ENCODE measurements at places on chromosomes 2 and 18.

DNA sequence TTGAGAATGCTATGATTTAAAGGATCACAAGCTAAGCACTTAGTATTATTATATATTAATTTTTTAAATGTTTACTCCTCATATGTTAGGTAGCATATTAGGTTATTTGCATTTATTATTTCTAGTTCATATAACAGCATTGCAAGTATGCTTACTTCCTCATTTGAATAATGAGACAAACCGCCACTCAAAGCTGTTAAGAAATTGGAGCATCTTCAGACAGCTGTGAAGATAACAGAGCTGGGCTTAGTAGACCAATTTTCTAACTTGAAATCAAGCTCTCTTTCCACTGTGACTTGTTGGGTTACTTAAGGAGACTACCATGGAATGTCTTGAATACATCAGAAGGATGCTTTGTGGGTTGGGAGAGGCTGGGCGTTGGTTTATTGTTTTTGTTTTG is 139.3 kb downstream of the ASXL3 start:
- no peak for DNase-seq

GRCh38 chr2:99615247-99615771 is 125.5 kb upstream of the REV1 start:
- no peak for DNase-seq

DNA sequence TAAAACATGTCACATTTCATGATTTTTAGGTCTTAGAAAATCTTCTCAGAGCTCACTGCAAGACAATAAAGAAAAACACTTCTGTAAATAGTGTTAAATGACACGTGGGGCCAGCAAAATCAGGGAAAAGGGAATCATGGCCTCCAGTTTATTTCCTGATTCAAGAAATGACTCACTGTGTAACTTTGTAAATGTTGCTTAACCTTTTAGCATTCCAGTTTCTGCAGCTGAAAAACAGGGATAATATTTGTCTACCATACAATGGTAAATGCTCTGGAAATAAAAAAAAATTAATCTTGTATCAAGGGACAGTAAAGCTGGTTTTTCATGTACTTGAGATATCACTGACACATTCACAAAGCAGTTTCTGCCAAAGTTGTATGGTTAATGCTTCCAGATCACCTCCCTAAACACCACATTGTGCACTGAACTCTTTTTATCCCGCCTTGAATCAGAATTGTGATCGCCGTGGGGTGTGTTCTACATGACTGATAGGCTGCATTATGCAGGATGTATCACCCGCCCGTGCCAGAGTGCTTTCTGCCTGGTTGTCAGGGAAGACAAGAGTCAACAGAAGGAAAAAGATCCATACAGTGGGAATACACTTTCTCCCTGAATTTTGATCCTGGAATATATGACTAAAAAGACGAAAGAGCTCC is 238.8 kb downstream of the IKZF2 start:
- DNase-seq, result no peak

DNA sequence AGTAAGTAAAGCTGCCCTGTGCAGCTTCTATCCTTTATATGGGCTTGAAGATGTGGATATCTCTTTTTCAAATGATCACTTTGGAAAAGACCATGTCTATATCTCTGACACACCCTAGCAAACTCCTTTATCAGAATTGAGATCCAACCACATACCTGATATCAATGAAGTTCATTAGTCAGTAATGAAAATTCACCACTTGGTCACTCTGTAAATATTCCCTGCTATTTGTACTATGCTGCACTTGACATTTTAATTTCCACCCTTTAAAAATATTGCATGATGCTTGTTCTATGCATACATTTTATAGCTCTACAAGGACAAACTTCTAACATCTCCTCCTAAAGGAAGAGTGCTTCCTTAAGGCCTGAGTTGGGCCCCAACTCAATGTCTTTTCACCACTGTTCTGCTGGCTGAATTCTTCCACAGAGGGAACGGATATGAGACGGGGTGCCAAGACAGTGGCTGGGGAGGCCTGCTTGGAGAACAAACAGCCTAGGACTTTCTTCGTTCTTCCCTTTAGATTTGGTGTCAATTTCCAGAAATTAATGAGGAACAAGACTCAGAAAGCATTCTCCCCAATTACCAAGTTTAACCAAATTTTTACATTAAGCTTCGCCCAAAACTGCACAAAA is at the start of gene GKN2:
Gene GKN2, minus strand, starts transcription at position 7 of the 635 bp plus-strand sequence. CDS start 32 bp downstream, outside the sequence.
- no peak for DNase-seq

DNA sequence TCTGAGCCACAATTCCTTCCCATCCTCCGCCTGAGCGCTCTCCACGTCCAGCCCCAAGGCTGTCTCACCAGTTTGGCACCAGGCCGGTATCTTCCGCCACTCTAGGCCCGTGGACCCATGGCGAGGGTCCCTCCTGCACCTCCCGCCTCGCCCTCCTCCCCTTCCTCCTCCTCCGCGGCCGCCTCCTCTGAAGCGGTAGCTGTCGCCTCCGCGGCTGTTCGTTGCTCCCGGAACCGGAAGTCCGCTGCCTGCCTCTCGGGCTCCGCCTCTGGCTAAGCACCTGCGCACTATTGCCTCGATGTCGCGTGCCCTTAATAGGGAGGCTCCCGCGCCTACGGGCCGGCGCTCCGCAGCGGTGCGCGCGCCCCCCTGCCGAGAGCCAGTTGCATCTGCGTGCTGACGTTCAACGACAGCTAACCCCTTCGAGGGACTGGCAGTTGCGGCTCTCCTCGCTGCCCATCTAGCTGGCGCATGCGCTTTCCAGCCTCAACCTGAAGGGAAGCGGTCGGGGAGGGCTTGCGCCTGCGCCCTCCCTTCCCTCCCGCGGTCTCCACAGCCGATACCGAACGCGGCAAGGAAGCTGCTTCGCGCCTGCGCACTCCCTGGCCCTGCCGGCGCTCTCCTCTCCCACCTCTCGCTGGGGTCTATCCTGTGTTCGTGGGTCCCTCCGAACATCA is at the start of gene MBD1:
Gene MBD1, minus strand, starts transcription at position 229 of the 677 bp plus-strand sequence. CDS start 1,531 bp downstream, outside the sequence.
- peak; percentile 90 for DNase-seq

DNA sequence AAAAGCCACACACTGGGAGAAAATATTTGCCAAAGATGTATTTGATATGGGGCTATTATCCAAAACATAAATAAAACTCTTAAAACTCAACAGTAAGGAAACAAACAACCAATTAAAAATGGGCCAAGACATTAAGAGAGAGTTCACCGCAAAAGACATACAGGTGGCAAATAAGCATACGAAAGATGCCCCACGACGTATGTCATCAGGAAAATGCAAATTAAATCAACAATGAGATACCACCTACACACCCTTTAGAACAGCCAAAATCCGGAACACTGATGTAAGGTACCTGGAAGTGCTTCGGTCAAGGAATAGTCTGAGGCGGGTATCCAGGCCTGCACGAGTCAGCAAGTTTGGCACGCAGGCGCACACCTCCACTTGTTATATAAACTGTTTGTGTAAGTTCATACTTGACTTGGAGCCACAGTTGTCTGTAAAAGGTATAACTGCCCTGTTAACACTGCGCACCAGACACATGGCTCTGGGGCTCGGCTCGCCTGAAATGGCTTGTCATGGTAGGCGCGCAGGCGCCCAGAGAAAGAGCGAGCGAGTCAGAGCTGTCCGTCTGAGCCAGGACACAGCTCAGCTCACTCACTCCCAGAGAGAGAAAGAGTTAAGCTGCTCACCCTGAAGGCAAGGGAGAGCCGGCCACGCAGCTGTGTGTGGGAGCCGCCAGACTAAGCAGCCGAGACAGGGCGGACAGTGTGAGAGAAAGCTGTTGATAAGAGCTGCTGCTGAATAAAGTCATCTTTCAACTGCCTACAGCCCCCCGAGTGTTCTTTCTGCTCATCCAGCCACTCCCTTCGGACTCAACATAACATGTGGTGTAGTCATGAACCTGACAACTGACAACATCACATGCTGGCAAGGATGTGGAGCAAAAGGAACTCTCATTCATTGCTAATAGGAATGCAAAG is 87.3 kb downstream of the HNRNPLL start:
- DNase-seq, result no peak

DNA sequence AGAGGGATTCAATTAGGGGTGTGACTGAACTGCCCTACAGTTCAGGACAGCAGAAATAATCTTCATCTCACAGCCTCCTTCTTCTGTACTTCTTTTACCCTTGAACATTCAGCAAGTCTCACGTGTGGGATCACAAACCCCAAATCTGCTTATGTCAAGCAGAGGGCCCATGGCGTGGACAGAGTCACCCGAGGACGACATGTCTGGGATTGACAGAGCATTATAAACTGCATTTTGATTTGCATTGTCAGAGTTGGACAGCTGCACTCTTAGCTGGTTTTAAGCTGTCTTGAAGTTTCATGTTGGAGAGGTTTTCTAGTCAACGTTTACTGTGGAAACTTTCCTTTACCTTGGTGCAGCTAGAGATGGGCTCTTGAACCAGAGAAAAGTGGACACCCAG is 26.4 kb downstream of the MGAT5 start:
- DNase-seq, result no peak

GRCh38 chr2:88667219-88667618 is 24.3 kb upstream of the RPIA start:
- no peak for DNase-seq

DNA sequence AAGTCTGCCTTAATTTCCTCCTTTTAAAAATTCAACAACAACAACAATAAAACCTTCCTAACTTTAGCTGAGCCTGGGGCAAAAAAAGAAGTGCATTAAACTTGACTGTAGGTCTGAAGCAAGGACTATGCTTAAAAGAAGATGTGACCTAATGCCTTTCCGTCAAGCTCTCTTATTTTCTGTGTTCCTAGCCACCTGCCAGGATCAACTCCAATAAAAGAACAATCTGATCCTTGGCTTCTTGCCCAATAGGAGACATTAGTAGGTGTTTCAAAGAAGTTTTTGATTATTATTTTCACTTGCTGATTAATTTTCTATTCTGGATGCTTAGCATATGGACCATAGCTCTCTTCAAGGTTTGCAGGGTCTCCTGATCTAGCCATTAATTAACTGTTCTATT is 237.5 kb downstream of the STK39 start:
- DNase-seq, result no peak

DNA sequence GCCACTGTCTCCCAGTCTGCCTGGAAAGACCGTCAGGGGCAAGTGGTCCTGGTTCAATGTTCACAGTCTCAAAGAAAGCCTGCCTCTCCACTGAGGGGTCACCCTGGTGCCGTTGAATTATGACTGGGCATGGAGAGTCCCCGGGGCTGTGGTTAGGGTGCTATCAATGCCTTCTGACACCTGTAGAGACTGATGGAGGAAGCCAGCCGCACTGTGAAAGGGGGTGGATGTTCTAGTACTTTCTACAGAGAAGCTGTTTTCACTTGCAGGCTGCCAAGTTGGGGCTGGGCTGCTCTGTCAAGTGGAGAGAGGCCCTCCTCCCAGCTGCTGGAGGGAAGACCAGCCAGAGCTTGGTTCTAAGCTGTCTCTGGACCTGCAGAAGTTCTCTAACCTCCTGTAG is 80.5 kb downstream of the BCL2L11 start:
- DNase-seq, result no peak

DNA sequence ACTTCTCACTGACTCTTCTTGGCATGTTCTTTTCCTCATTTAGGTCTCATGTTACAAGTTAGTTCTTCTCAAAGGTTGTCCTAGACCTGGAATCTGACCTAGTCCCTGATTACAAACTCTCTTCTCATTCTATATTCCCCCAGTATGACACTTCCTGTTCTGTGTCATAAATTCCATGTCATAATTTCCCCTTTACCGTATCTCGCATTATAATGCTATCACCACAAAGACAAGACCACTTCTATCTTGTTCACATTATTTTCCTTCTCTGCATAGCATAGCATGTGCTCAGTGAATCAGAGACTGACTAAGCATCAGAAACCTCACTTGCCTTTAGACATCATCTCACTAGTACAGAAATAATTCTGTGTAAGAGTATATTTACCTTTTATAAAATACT is 63.6 kb upstream of the CAVIN2 start:
- no peak for DNase-seq

- no peak for DNase-seq
Observed at GRCh38 chr2:108355906-108356734, 21.6 kb upstream of the SULT1C4 start.

- DNase-seq, result no peak
Observed at GRCh38 chr2:189545418-189545817, 35.2 kb downstream of the SLC40A1 start.

GRCh38 chr2:96869822-96870625 is at the start of gene SEMA4C:
SEMA4C (minus strand) TSS chr2:96870080; CDS start chr2:96867886, 2,194 bp downstream.
- DNase-seq, result no peak

- no peak for DNase-seq
Observed at GRCh38 chr2:237287872-237288271, 126.1 kb downstream of the COL6A3 start.

- DNase-seq, result no peak
Observed at GRCh38 chr18:34867520-34867919, 157.4 kb downstream of the DTNA start.

- no peak for DNase-seq
Observed at GRCh38 chr18:75208155-75208835, 644 bp downstream of the PTGR3 start.

GRCh38 chr18:79641722-79642497 is 37.7 kb upstream of the CTDP1 start:
- no peak for DNase-seq

- peak; percentile 34 for DNase-seq
Observed at GRCh38 chr2:45024600-45025291, 15.5 kb upstream of the SIX2 start.

DNA sequence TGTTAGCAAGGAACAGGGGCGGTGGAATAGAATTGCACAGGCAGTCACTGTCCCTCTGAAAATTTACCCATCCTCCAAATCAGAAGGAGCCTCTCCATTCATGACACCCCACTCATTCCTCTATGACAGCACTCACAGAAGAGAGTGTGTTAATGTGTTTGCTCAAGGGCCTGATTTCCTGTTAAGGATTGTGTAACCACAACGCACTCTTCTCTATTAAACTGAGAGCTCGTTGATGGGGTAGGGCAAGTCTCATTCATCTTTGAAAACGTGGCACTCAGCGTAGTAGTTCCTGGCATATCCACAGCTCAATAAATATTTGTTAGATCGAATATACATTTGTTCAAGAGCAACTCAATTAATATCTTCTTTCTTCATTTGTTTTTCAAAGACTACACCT is 106.4 kb downstream of the VAPA start:
- DNase-seq, result no peak

DNA sequence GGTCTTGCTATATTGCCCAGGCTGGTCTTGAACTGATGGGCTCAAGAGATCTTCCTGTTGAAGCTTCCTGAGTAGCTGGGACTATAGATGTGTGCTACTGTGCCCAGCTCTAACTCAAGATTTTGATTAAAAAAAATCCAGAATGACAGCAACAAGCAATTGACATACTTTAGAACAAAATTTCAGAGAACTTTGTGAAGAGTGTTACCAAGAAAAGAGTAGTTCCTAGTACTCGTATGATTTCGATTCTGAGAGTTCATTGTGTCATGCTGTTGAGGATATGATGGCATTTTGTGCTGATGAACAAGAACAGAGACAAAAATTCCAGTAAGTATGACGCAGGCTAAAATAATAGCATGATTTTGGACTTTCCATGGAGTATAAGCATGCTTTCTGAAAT is 90.2 kb upstream of the TWSG1 start:
- no peak for DNase-seq

DNA sequence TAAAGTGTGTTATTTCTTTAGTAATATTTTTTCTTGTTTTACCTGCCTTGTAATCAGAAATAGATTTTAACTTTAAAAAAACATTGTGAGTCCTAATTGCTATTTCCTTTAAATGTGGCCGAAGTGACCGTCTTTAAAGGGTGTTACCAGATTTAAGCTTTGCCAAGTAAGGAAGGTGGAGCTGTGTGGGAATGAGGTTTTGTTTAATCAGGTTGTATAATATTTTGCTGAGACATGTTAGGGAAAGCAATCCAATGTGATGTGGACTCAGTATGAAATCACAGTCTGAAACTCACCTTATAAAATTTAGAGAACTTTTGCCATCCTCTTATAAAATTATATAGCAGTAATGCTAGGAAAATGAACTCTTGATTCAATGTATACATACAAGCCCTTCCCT is 32.9 kb upstream of the ITPRID2 start:
- DNase-seq, result no peak

- peak; percentile 59 for DNase-seq
Observed at GRCh38 chr2:172655091-172655837, 80.4 kb upstream of the RAPGEF4 start.
